ENCODE measurements at places on chromosomes 7 and 10.

- no peak for DNase-seq
Observed at GRCh38 chr10:87930141-87930540, 66.7 kb downstream of the PTEN start.

DNA sequence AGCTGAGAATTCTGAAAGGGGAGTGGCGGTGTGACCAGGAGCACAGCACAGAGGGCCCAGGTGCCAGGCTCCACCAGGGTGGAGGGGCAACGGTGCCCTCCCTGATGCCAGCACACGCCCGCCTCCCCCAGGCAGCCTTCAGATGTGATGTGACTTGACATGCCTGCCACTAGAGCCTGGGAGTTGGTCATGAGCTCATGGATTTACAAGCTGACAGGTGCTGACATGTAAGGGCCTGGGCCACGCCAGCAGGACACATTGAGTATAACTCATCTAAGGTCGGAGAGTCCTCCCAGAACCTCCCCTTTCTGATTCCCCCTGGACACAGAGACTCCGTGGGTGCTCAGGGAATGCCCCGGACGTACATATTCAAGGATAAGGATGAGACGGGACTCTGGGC, 74.2 kb downstream of the LSM5 start:
- no peak for DNase-seq

DNA sequence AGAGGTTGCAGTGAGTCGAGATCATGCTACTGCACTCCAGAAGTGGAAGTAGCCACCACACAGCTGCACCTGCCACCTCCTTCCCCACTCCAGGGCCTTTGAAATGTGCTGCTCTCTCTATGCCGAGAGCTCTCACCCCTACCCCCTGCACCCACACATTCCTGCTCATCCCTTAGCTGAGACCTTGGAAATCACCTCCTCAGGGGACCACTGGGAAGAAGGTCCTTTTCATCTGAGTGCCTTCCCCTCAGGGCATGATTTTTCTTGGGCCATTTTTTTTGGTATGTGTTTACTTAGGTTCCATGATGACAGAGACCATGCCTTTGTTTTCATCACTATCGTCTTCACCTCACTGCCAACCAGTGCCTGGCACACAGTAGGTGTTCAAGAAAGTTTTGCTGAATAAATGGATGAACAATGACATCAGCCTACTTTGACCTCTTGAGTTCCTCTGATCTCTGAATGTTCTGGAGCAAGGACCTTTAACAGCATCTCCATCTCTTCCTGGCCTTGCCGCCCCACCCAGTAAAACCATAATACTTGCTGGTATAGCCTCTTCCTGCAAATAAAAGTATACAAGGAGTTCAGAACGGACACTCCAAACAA, 166.6 kb upstream of the KLF14 start:
- no peak for DNase-seq

- DNase-seq = no peak
Observed at GRCh38 chr10:104824380-104825006, 183.4 kb downstream of the SORCS3 start.

GRCh38 chr10:47368431-47369180, 15.5 kb downstream of the ZNF488 start:
- no peak for DNase-seq

DNA sequence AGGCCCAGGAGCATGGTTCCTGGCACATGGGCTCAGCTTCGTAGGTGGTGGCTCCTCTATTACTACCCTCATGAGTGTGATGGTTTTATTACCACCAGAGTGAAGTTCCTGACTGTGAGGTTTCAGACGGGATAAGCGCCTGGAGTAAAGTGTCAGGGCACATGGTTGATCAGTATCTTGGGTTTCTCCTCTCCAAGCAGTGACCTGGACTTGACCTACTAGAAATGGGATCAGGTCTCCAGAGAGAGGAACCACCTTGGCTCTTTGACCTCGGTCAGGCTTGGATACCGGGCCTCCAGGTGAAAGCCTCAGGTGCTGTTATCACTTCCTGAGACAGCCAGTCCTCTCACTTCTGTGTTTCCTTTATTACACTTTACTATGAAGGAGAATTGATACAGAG, 67.7 kb downstream of the GRK5 start:
- no peak for DNase-seq

DNA sequence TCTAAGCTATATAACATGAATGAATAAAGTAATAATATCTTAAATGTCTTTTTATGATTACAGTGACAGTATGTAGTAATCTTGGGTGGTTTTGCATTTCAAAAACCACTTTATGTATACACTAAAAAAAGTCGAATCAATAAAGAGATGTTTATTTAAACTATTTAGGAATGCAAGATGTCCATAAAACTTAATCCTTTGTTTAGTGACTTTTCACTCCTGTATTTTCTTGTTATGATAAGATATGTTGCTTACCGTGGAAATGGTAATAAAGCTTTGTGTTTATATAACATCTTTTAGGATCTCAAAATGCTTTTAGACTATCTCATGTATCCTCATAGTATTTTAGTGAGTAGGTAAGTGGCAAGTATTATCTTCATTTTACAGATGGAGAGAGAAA, 48.5 kb downstream of the SP4 start:
- DNase-seq = no peak

DNA sequence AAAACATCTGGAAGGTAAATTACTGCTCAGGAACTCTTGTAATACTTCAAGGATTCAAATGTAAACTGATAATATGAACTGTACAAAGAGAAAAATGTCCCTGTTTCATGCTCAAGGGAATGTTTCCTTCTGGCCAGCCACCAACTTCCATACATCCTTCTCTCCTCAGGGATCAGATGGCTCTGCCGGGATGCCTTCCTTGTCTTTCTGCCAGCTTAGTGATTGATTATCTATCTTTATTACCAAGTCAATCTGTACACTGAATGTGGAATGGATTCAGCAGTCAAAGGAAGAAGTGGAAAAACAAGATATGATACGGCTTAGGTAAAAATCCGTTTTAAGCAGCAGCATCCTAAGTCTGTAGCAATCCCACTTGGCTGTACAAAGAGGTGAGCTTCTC, 178.3 kb downstream of the PTN start:
- DNase-seq = no peak

DNA sequence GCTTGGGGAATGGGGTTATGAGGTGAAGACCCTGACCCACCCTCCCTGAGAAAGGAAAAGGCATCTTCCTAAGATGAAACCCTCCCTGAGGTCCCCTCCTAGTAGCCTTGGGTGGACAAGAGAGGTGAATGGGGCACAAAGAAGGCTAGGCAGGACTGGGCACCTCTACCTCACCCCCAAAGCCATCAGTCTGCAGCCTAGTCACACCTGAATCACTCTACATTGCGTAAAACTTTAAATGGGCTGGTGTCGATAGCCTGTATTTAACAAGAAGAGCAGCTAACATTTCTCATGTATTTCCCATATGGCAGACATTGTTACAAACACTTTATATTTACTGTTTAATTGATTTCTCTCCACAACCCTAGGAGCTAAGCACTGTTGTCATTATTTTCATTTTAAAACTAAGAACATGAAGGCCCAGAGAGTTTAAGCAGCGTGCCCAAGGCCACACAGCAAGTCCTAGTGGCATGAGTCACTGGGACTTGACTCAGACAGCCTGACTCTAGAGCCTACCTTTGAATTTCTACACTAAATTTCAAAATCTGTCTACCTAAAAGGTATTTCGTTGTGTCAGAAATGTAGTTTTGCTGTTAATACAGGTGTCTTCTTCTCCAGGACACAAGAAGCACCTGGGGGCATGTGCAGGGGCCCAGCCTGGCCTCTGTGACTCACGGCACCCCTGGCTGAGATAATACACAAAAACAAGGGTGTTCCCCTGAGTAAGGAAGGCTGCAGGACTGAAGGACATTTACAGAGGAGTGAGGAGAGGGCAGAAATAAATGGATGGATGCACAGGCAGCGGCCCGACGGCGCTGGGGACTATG, 3.4 kb downstream of the AOC1 start:
- no peak for DNase-seq

DNA sequence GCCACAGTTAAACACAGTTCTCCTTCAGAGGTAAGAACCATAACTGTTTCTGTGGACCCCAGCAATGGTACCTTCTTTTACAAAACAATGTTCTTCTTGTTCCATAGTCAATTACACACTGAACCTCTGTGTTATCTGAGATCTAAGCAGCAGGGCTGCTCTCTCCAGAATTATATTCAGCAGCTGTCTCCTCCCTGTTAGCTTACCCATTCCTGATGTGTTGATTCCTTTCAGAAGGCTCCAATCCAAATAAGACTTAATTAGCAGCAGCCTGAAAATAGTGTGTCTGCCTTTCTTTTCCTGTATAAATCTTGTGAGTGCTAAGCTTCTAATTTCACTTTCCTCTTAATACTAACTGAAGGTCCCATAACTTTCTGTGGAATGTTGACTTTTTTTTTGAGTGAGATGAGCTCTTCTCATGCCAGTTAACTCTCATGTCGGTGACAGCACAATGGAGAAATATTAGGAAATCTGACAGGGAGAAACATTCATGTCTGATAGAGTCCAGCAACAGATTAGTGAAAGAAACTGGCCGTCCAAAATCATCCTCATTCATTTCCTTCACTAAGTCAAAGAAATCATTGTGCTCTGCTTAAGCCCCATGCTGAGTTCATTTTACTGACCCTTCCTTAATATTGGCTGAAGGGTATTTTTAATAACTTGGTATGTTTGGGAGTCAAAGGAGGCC, 226.5 kb downstream of the PRKG1 start:
- no peak for DNase-seq

DNA sequence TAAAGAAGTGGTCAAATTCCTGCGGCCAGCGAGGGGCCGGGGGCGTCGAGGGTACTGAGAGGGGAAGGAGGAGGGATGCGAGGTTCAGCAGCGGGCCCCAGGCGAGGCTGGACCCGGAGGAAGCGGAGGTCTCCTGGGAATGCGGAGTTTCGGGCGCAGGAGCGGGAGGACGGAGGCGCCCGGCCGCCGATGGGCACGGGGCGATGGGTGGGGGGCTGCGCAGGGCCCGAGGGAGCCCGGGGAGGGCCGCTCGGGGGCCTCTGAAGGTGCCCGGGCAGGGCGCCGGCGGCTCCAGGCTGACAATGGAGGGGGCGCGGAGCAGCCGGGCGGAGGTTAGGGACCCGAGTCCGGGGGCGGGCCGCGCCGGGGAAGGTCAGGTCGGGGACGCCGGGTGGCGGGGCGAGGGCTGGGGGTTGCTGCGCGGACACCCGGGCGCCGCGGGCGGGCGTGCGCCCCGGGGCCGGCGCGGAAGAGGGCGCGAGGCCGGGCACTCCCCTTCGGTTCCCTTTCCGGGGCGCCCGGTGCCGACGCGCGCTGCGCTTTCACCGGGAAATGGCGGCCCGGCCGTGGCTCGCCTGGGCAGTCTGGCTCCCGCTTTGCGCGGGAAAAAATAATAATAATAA, 683 bp downstream of the MACROH2A2 start:
- DNase-seq = no peak

Measured in activated CD8-positive, alpha-beta memory T cell treated with anti-CD3 and anti-CD28 coated beads, Interleukin-2, amount 50 U/mL, for 4 hours (primary cell).